Activated B cell treated with CpG ODN at 0.5 μM for 24 hours (primary cell): ENCODE measurements at places on chromosomes 3 and 15. TPM values are rescaled to one million over a fixed set of nuclear protein-coding genes. Genes with fewer than 3 reads are reported as not detected.
A peak's percentile ranks its signal among the peaks of the same experiment; 100 is the strongest.

- peaks cover 38% of the 10 kb centered on the region for H3K4me1 ChIP-seq
- peak within 1 kb of the TSS; percentile 97 for H3K4me3 ChIP-seq
- peak; percentile 98 for DNase-seq
- H3K27me3 ChIP-seq, result no peaks in the 10 kb centered on the region
These were observed at the start of gene ALAS1 for GRCh38 chr3:52197842-52198625. TSS of gene ALAS1 (plus strand) at chr3:52198160. CDS start at chr3:52199242, 1,082 bp downstream.

Gene COL8A1
- 0.09 and 0.20 TPM in 2 replicates for total RNA-seq

GRCh38 chr3:155891321-155891720 is 20.9 kb downstream of the GMPS start:
- H3K27ac ChIP-seq, result no peak overlapping the region
- H3K36me3 ChIP-seq, result peaks cover 27% of the 10 kb centered on the region
- DNase-seq, result no peak
- no peak overlapping the region for H3K4me3 ChIP-seq
- H3K4me1 ChIP-seq, result peaks cover 14% of the 10 kb centered on the region
- no peaks in the 10 kb centered on the region for H3K27me3 ChIP-seq

Gene PYGO1
- total RNA-seq, result 0.02 TPM in 2 replicates

DNA sequence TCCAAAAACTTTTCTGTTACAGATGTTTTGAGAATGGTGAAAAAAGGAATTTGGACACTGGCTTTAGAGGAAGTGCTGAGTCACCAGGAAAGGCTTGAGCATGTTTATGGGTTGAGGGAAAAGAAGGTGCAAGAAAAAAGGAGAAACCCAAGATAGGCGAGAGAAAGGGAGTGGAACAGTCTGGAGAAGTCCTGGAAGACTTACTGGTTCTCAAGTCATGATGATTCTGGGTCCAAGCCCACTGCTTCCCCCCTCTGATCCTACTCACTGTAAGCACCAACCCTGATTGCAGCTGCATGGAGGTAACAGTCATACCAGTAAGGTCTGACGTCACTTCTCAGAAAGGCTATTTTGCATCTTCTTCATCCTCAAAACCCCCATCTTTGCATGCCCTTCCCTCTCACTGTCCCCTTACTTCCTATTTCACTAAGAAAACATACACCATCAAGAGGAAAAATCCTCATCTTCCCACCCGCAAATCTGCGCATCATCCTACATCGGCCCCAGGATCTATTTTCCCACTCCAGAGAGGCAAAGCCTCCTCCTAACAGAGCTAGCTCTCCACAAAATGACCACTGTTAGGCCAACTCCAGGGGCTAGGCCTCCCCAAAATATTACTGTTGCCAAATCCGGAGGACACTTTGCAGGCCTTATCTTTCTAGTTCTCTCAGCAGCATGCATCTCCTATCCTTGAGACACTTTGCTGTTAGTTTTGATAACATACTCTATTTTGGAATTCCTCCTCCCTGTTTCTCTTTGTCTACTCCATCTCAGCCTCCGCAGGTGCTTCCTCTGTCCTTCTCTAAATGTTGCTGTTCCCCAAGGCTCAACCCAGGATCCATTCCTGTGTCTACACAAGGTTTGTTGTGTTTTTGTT is 3.2 kb upstream of the ATP13A3 start:
- peaks cover 65% of the 10 kb centered on the region for H3K4me1 ChIP-seq
- H3K27ac ChIP-seq, result peak overlapping the region; percentile 85
- H3K36me3 ChIP-seq, result peaks cover 7% of the 10 kb centered on the region
- peak; percentile 26 for DNase-seq
- H3K4me3 ChIP-seq, result peak overlapping the region; percentile 36

Gene SI
- total RNA-seq, result not detected in 2 replicates

- H3K27me3 ChIP-seq, result peaks cover 28% of the 10 kb centered on the region
- no peaks in the 10 kb centered on the region for H3K4me1 ChIP-seq
- H3K27ac ChIP-seq, result no peak overlapping the region
- no peak for DNase-seq
These were observed 976 bp upstream of the ALDH1L1 start for GRCh38 chr3:126181398-126181725.
